CD4-positive, alpha-beta memory T cell (primary cell): ENCODE measurements at places on chromosomes 11 and 22.
A peak's percentile ranks its signal among the peaks of the same experiment; 100 is the strongest.

- DNase-seq: no peak
Observed at GRCh38 chr22:20829491-20830134, 29.0 kb downstream of the PI4KA start.

DNA sequence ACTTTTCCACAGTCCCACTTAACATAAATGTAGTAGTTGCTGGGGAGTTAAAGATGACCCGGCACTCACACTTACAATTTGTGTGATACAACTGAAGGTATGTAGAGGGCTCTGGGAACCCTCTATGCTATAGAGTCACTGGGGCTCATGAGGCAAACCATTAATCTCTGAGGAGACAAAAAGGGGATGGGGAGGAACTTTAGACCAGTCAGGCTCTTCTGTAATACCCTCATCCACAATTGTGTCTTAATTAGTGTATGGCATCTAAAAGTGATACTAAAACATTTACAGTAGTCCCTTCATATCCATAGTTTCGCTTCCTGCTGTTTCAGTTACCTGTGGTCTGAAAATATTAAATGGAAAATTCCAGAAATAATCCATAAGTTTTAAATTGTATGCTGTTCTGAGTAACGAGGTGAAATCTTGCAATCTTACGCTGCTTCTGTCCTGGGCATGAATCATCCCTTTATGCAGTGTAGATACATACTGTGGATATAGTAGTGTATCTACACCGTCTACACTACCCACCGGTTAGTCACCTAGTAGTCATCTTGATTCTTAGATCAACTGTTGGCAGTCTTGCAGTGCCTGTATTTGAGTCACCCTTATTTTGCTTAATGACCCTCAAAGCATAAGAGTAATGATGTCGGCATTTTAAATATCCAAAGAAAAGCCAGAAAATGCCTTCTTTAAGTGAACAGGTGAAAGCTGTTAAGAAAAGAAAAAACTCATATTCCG is 12.2 kb downstream of the CBL start:
- no peak for DNase-seq

DNA sequence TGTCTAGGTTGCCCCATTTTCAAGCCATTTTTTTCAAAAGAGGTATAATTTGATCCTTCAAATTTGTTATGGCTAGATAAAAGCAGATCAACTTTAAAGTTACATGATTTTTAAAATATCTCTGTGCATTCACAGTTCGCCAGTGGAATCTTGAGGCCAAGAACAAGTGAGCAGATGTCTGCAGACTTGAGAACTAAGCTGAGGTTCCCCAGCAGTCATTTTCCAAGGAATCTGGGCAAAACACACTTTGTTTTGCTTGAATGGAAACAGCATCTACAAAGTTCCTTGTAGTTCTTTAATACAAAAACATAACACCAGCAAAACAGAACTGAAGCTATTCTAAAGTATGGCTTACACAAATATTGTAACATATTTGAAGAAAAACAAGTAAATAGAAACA is 7.7 kb downstream of the MPPED2 start:
- DNase-seq: no peak

- no peak for DNase-seq
Observed at GRCh38 chr11:75813622-75814039, 1.4 kb upstream of the UVRAG start.

GRCh38 chr11:80129396-80129795 is 688.6 kb upstream of the TENM4 start:
- no peak for DNase-seq

- no peak for DNase-seq
Observed at GRCh38 chr11:86874304-86875056, 74.1 kb downstream of the PRSS23 start.

DNA sequence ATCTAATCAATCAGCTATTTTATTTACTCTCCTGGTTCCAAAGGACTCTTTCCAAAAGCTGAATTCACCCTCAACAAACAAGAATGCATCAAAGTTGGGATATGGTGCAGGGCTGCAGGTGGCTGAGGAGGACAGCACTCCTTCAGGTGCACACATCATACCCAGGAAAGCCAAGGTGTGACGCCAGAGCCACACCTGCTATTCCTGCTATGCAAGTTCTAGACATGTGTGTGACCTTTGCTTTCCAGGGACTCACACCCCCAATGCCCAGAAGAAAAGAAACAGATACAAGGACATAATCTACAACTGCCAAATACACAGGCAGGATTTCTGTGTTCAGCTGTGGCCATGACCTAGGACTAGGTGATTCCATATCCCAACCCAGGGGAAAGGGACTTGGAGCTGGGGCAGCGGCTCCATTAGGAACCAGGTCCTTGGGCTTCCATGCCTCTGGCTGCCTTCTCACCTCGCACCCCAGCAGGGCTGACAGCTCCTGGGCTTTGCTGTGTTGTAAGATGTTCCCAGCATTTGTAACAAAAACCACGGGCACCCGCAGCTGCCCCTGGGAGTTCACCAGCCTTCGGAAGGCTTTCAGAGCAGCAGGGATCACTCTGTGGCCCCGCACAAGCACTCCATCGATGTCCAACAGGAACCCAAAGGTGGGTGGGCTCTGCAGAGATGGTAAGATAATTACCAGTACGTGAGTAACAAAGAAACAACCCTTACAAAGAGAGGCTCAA is 9.8 kb downstream of the HDHD5 start:
- DNase-seq: no peak

DNA sequence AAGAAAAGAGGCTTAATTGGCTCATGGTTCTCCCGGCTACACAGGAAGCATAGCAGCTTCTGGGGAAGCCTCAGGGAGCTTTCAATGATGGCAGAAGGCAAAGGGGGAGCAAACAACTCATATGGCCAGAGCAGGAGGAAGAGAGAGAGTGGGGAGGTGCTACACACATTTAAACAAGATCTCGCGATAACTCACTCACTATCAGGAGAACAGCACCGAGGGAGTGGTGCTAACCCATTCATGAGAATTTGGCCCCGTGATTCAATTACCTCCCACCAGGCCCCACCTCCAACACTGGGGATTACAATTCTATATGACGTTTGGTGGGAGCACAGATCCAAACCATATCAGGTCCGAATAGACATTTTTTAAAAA is 41.7 kb upstream of the APLNR start:
- no peak for DNase-seq

DNA sequence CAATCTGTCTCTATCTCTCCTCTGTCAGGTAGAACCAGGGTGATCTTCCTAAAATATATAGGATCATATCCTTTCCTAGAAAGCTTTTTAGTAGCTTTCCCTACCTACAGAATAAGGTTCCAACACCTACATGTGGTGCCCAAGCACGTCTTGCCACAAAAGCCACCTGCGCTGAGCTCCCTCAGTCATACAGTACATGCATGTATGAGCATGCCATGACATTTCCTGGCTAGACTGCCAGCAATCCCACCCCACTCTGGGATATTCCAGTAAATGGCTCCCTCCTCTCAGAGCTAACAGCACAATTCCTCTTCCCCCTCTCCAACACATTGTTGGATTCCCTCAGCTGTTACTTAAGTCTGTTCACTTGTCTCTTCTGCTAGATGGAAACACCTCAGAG is 398.0 kb downstream of the TENM4 start:
- no peak for DNase-seq

DNA sequence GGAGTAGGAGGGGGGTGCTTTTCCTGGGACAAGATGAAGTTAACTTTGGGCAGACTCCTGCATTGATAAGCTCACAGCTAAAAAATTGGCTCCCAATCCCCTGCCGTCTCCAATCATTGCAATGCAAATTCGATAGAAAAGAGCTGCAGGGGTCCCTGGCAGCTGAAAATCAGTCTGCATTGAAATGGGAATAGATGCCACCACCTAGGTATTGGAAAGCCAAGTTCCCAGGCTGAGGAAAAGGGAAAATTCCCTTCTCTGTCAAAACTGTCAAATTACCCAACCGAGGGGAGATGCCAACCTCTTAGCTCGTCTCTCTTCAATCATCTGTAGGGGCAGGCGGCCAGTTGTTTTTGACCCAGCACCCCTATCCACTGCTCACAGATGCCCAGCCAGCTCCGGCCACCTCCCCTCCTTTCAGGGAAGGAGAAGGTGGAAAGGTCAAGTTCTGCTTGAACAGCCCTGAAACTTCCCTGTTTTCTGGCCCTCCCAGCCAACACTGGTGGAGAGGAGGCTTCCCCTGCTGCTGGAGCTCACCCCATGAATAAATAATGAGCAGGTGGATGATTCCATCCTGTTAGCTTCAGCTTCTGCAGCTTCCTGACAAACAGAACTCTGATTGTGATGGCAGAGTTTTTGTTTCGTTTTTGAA is 916.3 kb downstream of the TBC1D22A start:
- DNase-seq: no peak

DNA sequence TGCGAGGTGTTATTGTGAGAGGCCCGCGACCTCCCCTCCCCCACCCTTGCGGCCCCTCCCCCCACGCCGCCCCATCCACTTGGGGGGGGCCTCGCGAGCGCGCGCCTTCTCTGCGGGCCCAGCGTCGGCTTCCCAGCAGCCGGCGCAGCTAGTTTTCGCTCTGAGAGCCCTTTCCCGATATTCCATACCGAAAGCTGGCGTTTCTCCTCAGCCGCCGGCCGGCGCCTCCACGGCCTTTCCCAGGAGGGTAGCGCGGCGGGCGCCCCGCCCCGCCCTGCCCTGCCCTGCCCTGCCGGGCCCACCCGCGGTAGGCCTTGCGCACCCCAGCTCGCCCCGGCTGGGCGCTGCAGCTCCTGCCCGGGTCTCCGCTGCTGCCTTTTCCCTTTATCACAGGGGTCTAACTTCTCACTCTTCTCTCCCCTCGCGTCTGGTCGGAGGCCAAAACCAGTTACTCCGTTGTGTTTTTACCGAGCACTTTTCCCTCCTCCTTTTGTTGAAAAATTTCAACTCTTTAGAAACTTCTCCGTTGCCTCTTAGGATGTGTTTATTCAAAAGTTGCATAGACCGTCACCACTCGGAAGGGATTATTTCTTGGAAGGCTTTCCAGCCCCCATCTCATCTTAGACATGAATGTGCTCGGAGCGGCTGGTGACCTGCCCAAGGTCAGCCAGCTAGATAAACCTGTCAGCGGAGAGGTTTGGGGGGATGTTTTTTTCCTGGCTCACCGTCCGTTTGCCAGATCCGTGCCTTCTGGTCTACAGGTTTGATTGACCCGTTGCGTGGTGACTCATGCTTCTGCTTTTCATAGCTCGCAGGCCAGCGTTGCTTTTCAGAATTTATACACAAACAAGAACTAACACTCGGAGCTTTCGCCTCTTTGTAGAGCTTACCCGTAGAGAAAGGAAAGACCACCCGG is 648 bp downstream of the PAFAH1B2 start:
- DNase-seq: peak; percentile 46

DNA sequence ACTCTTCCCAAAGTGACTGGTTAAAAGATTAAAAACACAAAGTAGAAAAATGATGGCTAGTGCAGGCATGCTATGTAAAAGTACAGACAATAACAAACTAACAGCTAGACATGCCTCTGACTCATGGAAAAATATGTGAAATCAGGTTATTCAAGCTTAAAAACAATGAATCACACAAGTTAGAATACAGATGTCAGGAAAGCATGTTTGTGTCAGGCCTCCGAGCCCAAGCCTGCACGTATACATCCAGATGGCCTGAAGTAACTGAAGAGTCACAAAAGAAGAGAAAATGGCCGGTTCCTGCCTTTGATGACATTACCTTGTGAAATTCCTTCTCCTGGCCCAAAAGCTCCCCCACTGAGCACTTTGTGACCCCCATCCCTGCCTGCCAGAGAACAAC is 110.1 kb downstream of the NOX4 start:
- no peak for DNase-seq

DNA sequence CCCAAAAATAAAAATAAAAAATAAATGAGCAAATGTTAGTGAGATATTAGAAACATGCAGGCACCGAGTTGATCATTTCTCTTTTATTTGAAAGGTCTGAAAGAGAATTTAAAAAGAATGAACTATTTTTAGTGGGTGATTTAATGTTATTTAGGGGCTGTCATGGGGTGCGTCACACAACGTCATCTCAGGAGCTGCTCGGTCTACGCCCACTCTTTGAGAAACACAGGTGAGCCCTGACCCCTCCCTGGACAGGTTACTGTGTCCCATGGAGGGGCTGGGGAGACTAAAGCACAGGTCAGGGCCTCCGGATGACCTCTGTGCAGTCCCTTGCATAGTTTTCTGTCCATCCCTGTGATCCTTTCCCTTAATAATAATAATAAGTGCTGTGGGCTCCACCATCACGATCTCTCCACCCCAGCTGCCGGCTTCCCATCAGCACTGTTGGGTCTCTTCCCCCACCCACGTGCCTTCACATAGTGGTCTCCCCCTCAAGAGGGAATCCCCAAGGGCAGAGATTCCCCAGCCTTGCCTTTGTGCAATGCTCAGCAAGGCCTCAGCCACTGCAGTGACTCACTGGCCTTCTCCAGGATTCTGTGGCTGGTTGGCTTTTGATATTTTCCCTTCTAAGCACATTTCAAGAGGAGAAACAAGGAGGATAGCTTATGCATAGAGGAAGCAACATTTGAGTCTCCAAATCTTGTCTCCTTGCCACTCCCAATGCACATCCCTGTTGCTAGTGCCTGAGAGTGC is 159.9 kb downstream of the TTC17 start:
- no peak for DNase-seq

- no peak for DNase-seq
Observed at GRCh38 chr11:120215634-120216033, 4.8 kb downstream of the OAF start.

- no peak for DNase-seq
Observed at GRCh38 chr22:24392218-24392931, 35.0 kb upstream of the ADORA2A start.

DNA sequence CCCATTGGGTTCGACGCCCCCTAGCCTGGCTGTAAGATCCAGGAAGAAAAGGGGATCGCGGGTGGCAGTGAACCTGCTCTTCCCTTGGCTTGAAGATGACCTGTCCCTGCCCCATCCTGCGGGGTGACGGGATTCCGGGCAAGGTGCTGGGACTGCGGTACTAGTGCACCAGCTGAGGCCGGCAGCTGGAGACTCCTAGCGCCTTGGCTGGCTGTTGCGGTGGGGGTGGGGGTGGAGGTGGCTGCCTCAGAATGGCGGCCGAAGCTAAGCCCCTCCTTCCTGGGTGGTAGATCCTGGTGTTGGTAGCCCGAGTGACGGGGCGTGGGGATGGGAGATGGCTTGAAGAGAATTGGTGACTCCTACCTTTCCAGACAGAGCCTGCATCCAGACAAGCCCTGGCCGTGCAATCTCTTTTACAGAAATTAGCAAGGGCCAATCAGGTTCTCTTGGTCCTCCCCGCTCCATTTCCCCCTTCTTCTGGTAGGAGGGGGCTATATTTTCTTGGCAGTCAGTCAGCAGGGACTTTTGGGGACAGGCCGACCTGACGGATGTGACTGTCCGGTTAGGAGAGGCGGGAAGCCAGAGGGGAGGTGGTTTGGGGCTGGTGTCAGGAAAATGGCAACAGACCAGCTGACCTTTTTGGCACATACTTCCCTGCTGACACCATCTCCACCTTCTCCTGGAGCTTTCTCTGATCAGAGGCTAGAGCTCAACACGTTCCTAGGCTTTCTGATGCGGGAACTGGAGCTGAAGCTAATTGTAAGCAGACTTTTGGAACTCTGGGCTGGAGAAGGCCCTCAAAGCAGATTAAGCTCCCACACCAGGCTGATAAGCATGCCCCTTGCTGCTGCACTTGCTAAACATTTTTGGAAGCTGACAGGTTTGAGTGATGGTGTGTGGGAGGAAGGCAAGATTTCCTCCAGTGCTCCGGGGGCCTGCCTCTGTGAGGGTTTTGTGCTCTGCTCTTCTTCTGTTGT is 2.0 kb downstream of the NAV2 start:
- no peak for DNase-seq

- no peak for DNase-seq
Observed at GRCh38 chr22:29742326-29742725, 22.5 kb downstream of the CABP7 start.

GRCh38 chr11:107898270-107898669 is 30.0 kb upstream of the RAB39A start:
- DNase-seq: no peak

- no peak for DNase-seq
Observed at GRCh38 chr11:69495441-69496201, 14.2 kb downstream of the LINC01488 start.

GRCh38 chr11:75562836-75563484 is 907 bp downstream of the SERPINH1 start:
- no peak for DNase-seq
